Activated gamma-delta T cell treated with anti-CD3 and anti-CD28 coated beads, Interleukin-2, amount 50 U/mL, for 16 hours (primary cell): ENCODE measurements at places on chromosomes 11 and 22.

DNA sequence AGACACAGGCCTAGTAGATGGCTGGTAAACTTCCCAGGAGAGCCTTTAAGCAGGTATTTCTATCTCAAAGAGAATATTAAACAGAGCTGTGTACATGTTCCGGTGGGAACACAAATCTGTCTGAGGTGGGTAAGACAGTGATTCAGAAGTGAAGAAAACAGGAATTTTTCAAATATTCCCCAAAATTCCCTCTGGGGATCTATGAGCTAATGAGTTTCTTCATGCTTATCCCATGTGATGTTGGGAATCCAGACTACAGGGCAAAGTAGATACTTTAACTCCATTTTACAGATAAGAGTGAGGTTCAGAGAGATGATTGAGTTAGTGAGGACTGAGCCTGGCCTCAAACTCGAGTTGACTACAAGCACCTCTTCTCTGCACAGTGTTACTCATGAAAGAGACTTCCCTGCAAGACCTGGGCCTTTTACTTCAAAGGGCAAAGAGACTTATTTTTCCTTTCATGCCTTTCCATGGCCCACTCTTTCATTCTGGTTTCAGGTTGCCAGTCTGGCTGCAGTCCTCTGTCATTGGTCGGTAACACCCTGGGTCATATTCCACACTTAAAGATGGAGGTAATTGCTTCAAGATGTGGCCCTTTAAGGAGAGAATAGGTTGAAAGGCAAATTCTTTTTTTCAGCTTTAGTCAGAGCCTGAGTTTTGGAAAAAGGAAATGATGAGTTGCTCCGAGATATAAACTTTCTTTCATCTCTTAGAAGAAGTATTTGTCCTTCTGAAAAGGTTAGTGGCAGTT, 70.1 kb downstream of the CYB5R2 start:
- no peak for DNase-seq

- DNase-seq, result no peak
Observed at GRCh38 chr11:1070594-1071462, 3.8 kb upstream of the MUC2 start.

- no peak for DNase-seq
Observed at GRCh38 chr11:8767466-8768142, 85.0 kb downstream of the RPL27A start.

- no peak for DNase-seq
Observed at GRCh38 chr11:1453611-1454034, 33.0 kb downstream of the MOB2 start.

GRCh38 chr22:18999008-18999407, 62.9 kb upstream of the PRODH start:
- no peak for DNase-seq

DNA sequence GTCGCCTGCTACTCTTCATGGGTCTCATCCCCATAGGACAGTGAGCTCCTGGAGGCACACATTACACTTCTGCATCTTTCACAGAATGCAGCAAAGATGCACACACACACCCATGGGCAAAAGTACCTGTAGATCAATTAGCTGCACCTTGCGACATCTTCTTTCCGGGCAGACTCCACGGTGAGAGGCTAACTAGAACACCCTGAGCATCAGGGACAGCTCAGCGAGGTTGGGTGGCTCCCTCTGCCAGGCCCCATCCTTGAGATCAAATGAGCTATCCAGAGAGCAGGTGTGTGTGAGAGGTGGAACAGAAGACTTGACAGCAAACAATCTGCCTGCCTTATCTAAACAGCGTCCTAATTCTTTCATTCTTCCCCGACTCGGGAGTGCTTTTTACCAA, 96.1 kb upstream of the BID start:
- no peak for DNase-seq

GRCh38 chr11:124612045-124612444, 817 bp downstream of the PANX3 start:
- DNase-seq, result no peak

GRCh38 chr11:78642979-78643675, 68.5 kb upstream of the NARS2 start:
- no peak for DNase-seq

DNA sequence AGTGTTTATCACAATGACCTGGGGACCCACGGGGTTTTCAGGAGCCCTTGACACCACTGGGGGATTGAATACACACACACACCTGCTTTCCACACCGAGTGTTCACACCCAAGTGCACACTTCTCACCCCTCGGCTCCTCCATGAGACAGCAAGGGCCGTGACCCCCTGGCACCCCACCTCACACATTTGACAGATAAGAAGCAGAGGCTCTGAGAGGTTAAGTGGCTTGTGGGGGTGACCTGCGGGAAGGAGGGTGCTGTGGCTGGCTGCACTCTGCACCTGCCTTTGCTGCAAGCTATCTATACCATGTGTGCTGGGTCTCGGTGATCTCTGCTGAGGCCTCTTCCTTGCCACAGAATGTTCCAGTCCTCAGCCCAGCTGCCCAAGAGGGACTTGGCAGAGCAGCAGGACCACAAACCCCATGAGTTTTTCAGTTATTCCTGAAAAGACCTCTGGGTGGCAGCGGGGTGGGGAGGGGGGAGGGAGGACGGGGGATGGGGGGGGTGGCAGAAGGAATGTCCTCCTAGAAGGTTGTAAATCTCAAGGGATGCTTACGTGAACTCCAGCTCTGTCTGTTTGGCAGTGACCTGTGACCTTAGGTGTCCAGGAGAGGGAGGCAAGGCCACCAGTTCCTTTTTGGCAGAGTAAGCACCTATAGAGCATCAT, 47.9 kb upstream of the RFPL3 start:
- DNase-seq, result no peak

DNA sequence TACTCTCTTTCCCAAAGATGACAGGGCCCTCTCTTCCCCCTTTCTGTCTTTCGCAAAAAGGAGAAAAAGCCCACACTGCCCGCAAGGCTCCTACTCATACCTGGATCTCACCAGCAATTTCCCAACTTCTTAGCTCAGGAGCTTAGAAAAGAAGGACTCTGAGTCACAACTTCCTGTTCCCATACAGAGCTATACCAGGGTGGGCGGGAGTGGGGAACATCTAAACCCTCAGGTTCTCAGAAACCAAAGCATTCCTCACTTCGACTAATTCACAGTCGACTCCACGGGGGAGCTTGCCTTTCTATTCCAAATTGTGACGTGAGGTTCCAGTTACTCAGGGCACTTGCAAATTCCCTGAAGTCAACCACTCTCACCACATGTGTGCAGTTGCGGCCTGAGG, 61.9 kb downstream of the MTNR1B start:
- DNase-seq, result no peak

- no peak for DNase-seq
Observed at GRCh38 chr11:100918551-100919500, 210.8 kb downstream of the PGR start.

DNA sequence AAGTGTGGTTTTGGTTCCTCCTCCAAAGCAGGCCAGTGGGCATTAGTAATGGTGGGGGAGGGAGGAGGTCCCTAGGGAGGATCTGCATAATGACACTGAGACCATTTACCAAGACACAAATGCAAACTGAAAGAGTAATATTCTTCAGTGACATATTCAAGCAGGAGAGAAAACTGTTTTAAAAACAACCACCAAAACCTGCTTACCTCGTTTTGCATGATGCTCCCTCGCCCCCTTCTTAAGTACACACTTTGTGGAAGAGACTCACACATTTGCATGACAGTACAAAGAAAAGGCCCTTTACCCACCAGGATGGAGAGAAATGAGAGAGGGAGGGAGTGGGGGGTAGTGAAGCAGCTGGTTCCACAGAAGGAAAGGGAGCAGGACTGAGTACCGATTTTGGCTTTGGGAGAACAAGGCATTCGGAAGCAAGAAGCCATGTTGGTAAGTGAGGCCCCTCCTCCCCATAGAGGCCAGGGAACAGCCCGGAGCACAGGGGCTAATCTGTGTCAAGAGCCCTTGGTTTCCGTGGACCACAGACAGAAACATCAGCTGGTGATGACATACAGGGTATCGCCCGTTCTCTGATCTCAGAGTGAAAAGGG, 13.0 kb upstream of the OPCML start:
- DNase-seq, result no peak

GRCh38 chr11:18367431-18367830, 26.9 kb upstream of the LDHA start:
- no peak for DNase-seq

DNA sequence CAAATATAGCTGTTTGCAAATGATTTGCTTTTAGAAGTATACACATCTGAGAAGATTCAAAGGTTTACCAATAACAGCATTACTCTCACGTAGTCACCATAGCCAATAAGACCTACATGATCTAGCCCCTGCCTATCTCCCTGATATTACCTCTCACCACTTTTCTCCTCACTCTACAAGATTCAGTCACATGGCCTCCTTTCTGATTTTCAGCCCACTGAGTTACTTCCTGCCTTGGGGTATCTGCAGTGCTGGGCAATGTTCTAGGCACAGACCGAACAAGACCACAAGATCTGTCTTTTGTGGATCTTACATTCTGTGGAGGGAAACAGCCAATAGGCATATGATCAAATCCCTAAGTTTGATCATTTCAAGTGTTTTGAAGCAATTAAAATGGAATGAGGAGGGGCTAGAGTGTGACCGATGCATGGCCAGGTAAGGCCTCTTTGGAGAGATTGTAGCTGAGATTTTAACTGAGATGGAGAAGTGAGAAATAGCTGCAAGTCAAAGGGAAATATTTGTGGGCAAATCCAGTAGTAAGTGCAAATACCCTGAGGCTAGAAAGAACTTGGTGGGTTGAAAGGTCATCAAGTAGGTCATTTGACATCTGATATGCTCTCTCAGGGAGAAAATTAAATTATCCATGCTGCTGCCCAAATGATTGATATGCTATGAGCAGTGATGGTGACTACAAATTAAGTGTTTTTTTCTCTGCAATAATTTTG, 43.1 kb downstream of the ARL14EP start:
- no peak for DNase-seq

GRCh38 chr11:66970807-66971442, 4.2 kb upstream of the C11orf86 start:
- DNase-seq, result no peak

DNA sequence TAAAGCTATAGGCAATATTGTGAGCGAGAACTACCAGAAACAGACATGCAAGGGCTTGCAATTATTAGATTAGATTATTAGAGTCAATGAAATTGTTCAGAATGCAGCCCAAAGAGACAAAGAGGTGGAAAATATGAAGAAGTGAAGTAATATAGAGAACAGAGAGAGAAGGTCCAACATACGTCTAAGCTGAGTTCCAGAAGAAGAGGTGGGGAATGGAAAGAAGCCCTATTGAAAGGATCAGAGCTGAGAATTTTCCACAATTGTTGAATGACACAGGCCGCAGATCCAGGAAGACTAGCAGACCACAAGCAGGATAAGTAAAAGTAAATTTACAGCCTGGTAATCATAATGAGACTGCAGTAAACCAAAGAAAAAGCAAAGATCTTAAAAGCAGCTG, 93.2 kb downstream of the EXT2 start:
- DNase-seq, result no peak

GRCh38 chr11:70057080-70057479, 21.0 kb upstream of the ANO1 start:
- DNase-seq, result no peak

DNA sequence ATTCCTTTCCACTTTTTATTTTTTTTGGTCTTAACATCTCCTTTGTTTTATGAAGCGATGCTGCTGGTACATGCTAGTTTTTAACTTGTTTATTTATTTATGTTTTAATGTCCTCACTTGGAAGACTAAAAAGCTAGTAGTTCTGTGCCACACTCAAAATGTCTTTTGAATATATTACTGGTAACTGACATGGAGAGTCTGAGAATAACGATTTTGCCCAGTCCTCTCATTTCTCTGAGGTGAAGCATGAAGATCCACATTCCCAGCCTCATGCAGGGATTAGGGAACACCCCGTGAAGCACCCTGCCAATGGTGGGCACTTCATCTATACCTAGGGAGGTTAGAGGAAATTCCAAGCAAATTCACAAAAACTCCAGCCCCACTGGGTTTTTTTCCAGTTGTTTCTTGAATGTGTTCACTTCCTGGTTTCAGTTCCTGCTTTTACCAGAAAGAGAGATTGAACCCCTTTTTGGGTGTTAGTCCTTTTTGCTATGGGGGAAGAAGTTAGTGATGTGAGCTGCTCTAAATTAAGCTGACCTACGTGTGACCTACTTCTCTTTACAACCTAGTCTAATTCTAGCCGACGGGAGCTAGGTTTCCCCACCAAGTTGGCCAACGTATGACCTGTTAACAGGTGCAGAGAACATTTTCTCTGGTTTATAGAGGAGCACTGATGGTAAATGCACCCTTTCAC, 106.1 kb downstream of the SLC1A2 start:
- no peak for DNase-seq

- DNase-seq, result no peak
Observed at GRCh38 chr11:130023204-130023603, 20.6 kb upstream of the PRDM10 start.

GRCh38 chr11:117217141-117218084, 14.5 kb downstream of the PCSK7 start:
- DNase-seq, result no peak

DNA sequence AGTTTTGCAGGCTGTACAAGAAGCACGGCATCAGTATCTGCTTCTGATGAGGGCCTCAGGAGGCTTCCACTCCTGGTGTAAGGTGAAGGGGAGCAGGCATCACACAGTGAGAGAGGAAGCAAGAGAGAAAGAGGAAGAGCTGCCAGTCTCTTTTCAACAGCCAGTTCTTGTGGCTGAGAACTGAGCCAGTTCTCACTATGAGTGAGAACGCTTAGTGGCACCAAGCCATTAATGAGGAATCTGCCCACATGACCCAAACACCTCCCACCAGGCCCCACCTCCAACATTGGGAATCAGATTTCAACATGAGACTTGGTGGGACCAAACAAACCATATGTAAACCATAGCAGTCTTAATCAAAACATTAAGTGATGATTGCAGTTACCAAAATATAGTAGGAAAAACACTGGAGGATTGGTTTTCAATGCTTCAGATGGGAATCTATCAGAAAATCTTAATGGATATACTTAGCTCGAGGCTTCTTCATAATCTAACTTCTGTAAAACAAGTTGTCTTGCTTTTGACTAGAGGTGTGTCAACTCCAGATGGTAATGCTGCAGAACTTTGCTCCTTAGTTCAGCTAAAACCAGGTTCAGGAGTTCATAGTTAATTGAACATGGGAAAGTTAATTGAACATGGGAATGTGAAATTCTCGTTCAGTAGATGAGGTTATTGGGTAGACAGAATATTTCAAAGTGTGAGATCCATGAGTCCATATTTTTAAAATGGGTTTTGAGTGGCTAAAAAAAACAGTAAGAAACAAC, 12.2 kb downstream of the FAR1 start:
- DNase-seq, result no peak

DNA sequence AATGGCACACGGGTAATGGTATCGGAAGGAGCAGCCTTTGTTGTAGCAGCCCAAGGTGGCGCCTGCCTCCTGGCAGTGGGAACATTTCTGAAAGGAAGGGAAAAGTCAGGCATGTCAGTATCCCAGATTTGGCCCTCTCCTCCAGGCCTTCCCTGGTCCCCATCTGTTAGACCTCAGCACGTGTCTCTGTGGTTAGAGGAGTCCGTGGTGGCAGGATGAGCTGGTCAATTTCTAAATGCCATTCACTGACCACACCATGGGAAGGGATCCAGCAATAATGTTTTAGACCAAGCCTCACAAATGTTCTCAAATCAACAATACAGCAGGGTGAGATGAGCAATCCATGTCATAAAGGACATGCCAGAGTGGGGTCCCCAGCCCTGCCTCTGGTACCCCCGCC, 49.0 kb upstream of the CYP2D6 start:
- DNase-seq, result no peak
